KG1 (cell line): ENCODE measurements at places on chromosomes 3 and 15.

DNA sequence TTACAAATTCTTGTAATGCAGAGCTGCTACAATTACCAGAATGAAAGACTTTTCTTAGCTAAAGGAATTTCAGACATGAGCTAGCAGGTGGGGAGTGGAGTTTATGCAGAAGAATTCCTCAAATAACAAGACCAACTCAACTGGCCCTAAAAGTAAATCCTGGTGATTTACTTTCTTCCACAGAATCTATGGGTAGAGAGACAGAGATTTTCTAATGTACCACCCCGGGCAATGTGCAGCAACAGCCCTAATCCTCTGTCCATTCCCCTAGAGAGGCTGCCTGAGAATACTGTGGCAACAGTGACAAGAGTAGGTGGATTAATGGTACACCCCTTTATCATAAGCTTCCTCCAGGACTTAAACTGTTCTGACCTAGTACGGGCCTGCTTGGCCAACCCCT is 55.2 kb downstream of the AQR start:
- DNase-seq, result no peak

- no peak for DNase-seq
Measured at GRCh38 chr3:123143669-123144411, 57.9 kb upstream of the SEC22A start.

DNA sequence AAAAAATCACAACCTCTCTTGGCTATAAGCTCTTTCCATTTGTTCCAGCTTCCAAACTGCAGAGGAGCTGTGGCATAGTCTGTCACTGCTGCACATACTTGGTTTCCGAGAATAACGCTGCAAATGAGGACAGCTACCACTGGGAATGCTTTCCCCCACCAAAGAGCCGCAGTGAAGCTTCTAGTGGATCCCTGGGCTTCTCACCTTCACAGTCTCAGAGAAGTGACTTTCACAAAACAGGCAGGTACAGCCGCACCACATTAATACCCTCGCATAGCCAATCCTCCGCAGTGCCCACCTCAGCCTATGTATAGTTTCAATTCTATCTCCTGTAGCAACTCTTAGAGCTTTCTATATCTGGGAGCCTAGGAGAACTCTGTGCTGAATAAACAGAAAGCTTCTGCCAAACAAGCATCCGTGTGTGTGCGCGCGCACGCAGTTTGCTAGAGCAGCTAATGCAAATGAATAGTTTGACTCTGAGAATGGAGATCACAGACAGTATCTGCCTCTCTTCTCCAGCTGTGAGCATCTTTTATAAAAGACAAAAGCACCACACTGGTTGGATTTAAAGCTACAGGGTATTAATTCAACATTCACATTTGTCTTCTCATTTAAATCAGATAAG is 81.9 kb upstream of the PLXND1 start:
- no peak for DNase-seq

DNA sequence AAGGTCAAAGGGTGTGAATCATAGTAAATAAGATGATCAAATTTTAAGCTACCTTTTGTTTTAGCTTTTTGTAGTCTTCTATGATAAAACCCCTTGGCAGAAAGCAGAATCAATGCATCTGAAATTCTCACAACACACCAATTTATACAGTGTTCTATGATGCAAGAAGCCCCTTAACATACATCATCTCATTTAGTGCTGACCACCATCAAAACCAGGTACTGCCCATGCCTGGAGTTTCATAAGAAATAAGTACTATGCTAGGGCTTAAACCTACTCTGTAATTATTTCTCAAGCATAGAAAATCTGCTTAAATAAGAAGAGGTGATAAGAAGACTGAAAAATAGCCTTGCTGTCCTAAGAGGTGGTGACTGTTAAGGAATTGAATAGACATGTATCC is 67.6 kb downstream of the NBEAL2 start:
- no peak for DNase-seq

GRCh38 chr3:194632809-194633348 is 340 bp downstream of the TMEM44 start:
- no peak for DNase-seq

DNA sequence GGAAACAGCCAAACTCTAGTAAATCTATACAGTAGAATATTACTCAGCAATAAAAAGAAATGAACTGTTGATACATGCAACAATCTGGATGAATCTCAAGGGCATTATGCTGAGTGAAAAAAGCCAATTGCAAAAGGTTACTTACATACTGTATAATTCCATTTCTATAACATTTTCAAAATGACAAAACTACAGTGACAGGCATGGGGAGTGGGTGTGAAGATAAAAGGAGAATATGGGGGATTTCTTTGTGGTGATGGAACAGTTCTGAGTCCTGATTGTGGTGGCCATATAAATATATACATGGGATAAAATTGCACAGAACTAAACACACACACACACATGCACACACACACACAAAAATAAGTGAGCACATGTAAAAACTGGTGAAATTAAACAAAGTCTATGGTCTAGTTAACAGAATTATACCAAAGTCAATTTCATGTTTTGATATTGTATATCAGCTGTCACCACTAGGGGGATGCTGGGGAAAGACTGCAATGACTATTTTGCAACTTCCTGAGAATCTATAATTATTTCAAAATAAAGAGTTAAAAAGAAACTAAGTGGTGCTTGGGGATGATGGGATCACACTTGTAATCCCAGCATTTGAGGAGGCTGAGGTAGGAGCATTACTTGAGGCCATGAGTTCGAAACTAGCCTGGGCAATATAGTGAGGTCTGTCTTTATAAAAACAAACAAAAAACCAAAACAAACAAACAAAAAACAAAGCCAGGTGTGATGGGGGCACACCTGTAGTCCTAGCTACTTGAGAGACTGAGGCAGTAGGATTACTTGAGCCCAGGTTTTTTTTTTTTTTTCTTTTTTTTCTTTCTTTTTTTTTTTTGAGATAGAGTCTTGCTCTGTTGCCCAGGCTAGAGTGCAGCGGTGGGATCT is 66.0 kb downstream of the SPTSSB start:
- no peak for DNase-seq

DNA sequence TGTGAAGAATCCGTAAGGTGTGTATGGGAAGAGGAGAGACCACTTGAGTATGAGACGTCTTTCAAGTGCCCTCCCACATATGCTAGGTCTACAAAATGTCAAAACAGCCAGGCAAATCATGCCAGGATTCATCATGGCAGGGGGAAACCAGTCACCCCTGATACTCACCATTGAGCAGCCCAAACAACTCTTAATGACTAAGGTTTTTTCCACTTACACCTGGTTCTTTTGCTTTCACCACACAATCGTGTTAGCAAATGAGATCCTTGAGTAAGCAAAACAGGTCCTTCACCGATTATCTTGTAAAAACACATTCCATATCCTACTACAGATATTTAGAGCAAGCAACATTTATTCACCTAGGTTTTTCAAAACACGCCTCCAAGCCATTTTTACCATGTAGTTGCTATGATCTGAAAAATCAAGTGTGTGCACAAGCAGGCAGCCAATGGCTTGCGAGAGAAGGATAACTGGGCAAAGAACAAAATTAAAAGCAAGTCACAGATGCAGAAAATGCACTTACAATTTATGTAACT is 177.5 kb upstream of the LPP start:
- DNase-seq, result no peak

DNA sequence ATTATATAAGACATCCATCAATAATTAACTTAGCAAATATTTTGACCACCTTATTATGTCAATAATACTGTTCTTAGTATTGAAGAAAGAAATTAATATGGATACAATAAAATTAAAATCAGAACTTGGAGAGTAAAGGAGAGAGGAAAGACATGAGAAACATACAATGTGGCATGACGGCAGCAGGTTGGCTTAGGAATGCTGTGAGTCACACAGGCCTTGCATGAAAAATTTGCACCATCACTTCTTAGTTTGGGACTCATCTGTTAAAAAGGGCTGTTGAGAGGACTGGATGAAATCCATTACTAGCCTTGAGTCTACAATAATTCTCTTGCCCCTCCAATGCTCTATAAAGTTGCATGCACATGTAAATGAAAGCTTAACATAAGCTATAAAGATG is 880.8 kb downstream of the ROBO1 start:
- DNase-seq, result no peak

DNA sequence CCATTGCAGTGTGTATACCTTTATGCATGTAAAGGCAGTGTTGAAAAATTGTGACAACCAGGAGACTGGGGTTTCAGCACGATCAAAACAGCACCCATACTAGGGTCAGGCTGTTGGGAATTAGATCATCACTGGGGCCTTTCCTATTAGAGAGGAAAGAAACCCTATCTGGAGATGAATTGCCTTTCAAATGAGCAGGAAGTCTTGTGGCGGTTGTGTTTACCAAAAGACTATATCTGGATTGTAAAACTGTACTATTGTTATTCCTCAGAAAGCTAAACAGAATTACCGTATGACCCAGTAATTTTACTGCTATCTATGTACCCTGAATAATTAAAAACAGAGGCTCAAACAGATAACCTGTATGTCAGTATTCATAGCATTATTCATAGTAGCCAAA is 10.1 kb downstream of the UBE2E1 start:
- no peak for DNase-seq

- peak; percentile 12 for DNase-seq
Measured at GRCh38 chr15:43440721-43441281, 52.2 kb downstream of the TP53BP1 start.

- DNase-seq, result no peak
Measured at GRCh38 chr15:64562003-64562640, 101.7 kb downstream of the ZNF609 start.

DNA sequence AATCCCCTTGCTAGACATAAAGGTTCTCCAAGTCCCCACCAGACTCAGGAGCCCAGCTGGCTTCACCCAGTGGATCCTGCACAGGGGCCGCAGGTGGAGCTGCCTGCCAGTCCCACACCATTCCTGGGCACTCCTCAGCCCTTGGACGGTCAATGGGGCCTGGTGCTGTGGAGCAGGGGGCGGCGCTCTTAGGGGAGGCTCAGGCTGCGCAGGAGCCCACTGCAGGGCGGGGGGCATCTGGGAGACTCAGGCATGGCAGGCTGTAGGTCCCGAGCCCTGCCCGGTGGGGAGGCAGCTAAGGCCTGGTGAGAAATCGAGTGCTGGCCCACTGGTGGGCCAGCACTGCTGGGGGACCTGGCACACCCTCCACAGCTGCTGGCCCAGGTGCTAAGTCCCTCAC is 75.1 kb upstream of the TBC1D5 start:
- no peak for DNase-seq

DNA sequence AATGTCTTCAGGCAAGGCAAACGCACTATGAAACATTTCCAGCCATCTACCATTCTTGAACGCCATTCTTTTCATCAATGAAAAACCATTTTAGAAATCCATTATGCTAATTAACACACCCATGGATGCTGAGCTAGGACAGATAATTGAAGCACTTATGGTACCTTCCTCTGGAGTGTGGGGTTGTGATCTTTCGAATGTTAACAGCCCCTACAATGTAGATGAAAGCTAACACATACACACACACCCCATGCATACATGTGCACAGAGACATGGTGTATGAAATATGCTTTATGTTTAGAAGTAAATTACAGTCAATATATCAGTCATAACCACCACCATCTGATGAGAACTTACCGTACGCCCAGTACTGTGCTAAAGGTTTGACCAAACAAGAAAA is 189.1 kb downstream of the SHQ1 start:
- no peak for DNase-seq

- no peak for DNase-seq
Measured at GRCh38 chr3:42535981-42536784, 33.7 kb downstream of the VIPR1 start.

- DNase-seq, result no peak
Measured at GRCh38 chr3:147939839-147940238, 530.7 kb downstream of the ZIC1 start.

GRCh38 chr15:63699101-63699785 is 102.1 kb downstream of the FBXL22 start:
- DNase-seq, result no peak

DNA sequence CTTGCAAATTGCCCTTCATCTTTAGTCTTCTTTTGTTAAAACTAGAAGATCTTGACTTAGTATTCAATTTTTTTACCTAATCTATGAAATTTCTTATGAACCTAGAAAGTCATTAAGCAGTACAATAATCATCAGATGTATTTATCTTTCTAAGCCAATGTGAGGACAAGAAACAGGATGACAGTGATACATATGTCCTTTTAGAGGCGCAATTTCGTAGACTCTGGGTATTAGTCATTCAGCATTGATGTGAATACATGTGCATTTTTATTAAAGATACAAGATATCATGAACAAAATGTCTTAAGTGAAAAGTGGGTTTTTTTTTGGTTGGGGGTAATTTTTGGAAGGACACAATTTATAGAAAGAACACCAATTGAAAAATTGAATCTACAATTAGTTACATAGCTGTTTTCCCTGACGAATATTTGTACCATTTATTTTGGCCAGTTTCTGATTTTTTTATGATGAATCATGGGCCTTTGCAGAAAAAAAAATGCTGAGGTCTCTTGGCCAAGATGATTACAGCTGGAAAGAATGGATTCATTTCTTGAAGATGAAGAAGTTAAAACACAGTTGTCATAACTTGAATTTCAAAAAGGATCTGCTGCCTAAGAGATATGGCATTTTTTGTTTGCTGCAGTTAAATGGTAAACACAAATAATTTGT is 48.9 kb upstream of the AGTR1 start:
- DNase-seq, result no peak

GRCh38 chr3:193826159-193826795 is 233.3 kb downstream of the OPA1 start:
- DNase-seq, result no peak
